ENCODE measurements at places on chromosomes 12 and 14.

DNA sequence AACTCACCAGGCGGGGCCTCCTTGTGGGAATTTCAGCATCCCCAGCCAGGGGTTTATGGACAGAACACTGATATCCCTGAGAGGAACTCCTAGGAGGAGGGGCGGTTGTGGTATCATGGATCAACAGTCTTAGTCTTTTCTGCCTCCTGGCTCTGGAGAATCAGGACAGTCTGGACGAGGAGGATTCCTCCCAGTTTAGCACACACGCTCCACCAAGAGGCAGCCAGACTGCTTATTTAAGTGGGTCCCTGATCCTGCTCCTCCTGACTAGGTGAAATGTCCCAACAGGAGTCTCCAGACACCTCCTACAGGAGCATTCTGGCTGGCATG lies 10.4 kb upstream of the ZNF705A start:
- DNase-seq: no peak

DNA sequence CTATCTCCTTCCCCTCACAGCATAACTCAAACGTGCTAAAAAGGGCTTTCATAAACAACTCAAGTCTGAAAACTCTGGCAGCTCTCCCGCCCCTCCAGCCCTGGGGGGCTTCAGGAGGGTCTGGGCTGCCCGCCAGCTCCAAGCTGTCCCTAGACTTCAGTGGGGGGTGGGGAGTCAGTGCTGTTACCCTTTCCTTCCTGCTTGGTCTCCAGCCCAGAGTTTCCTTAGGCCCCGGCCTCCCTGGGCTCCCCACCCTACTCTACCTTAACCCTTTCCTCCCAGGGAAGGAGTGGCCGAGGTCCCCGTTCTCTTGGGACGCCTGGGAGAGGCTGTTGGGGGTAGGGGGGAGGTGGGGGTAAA lies 530 bp upstream of the NYNRIN start:
- DNase-seq: no peak

DNA sequence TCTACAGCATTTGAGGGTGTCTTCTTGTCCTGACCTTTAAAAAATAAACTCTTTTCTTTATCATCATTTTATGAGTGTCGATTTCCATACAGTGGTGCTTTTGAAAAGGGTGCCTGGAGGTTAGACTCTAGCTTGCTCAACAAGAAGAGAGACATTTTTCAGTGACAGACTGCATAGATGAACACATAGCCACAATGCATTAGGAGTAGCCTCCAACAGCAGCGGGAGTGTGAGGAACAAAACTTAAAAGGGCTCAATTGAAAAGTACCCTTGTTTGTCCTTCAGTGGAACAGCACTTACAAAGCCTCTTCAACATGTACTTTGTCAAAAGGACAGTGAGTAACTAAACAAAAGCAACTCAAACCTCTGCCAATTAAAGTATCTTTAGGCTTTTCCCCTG lies 119.3 kb downstream of the SOX5 start:
- DNase-seq: no peak

DNA sequence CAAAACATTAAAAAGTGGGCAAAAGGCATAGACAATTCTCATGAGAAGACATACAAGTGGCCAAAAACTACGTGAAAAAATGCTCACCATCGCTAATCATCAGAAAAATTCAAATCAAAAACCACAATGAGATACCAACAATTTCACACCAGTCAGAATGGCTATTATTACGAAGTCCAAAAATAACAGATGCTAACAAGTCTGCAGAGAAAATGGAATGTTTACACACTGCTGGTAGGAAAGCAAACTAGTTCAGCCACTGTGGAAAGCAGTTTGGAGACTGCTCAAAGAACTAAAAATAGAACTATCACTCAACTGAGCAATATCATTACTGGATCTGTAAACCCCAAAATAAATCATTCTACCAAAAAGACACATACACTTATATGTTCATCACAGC lies 76.2 kb downstream of the PRKD1 start:
- no peak for DNase-seq

DNA sequence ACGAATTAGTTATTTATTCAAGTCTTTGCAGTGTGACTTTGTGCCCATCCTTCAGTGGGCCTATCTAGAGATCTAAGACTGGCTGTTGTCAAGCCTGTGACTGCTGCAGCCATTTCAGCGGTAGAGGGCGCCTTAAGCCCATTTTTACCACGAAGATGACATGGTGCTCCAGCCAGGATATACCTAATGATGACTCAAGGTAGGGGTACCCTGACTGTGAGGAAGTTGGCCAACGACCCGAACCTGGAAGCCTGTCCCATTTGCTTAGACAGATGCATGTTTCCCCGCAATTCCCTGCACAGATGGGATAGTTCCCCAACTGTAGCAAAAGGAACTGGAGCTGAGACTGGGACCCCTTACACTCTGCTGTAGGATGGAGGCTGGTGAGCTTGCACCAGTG lies 41.3 kb downstream of the RAB3IP start:
- DNase-seq: no peak

GRCh38 chr12:101696251-101697196 lies 916 bp upstream of the CHPT1 start:
- peak; percentile 65 for DNase-seq

GRCh38 chr12:101852998-101853397 lies 22.2 kb upstream of the GNPTAB start:
- no peak for DNase-seq

GRCh38 chr14:104388541-104389325 lies 190.8 kb upstream of the C14orf180 start:
- no peak for DNase-seq

DNA sequence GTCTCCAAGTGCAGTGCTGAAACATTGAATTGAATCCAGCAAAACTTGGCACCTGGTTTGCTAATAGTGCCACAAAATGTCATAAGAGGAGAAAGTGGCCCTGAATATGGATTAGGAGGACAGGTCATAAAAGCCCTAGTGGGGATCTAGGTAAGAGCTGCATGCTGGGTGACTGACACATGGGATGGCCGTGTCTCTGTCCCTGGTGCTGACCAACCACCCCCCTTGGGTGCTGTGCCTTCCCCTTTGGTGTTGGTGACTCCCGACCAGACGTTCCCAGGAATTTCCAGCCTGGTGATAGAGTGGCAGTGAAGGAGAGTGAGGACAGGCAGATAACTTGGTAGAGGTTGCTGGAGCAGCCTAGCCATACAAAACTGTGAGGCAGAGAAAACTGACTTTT lies 142.8 kb downstream of the VRK1 start:
- no peak for DNase-seq
